ENCODE measurements at places on chromosomes 3 and 15.
A peak's percentile ranks its signal among the peaks of the same experiment; 100 is the strongest.

GRCh38 chr3:157148196-157148889, 11.6 kb downstream of the CCNL1 start:
- no peak for DNase-seq

- DNase-seq, result no peak
Measured at GRCh38 chr15:28274635-28275034, 47.3 kb downstream of the HERC2 start.

DNA sequence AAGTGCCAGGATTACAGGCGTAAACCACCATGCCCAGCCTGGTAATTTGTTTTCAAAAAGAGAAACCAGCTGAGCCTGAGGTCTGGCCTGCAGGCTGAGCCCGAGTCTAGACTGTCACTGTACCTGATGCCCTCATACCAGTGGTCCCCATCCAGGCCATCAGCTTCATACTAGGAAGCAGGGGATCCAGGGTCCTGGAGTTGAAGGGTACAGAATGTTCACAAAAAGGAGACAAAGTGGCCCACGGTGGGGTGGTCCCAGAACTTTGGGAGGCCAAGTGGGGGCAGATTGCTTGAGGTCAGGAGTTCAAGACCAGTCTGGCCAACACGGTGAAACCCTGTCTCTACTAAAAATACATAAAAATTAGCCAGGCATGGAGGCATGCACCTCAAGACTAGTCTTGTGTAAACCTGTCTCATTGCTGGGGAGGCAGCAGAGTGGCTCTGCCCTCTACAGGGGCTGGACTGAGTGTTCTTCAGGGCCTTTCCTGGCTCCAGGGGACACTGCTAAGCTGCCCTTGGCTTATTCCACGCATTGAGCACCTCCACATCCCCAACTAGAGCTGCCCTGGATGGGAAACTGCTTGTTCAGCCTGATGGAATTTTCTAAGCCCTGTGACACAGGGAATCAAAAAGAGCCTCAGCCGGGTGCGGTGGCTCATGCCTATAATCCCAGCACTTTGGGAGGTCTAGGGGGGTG, 7.9 kb upstream of the HHATL start:
- DNase-seq, result no peak

GRCh38 chr3:196843435-196844110, 24.1 kb upstream of the SENP5 start:
- DNase-seq, result no peak

DNA sequence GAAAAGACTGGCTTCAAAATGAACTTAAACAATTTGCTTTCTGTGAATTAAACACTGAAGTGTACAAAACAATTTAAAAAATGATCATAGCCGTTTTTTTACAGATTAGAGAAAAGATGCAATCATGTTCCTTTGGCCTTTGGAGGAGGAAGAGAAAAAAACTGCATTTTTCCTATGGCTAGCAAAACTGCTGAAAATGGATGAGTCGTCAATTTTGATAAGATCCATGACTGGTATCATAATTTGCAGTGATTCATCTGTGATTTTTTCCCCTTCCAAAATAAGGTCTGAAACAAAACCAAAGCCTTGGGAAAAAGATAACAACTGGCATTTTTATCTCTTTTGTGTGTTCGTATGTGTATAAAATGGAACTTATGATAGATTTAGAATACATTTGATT, 255.6 kb upstream of the SATB1 start:
- DNase-seq, result no peak

GRCh38 chr15:85793641-85794597, 806 bp downstream of the KLHL25 start:
- DNase-seq, result no peak

DNA sequence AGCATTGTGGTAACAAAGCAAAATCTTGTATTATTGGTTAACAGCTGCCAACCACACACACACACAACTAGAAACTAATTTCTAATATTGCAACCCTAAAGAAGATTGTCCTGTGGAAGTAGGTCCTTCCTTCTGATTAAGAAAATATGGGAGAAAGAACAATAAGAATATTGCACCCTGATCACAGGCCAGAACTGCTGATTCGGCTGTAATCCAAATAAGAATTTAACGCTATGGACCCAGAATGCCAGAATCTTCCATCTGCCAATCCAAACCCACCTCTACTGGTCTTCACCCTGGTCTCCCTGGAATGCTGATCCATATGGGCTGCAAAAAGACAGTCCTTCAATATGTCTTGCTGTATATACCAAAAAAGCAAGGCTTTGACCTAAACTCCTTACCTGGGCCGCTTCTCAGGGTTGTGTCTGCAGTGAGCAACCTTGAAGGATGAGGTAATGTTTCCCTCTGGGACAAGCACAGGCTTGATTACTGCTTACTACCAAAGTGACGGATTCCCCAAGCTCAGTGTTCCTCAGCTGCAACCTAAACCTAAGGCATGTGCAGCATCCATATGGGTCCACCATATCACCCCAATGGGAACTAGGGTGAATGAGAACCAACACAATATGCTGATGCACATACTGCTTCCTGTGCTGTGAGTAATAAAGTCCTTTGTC, 8.0 kb downstream of the CCDC14 start:
- no peak for DNase-seq

DNA sequence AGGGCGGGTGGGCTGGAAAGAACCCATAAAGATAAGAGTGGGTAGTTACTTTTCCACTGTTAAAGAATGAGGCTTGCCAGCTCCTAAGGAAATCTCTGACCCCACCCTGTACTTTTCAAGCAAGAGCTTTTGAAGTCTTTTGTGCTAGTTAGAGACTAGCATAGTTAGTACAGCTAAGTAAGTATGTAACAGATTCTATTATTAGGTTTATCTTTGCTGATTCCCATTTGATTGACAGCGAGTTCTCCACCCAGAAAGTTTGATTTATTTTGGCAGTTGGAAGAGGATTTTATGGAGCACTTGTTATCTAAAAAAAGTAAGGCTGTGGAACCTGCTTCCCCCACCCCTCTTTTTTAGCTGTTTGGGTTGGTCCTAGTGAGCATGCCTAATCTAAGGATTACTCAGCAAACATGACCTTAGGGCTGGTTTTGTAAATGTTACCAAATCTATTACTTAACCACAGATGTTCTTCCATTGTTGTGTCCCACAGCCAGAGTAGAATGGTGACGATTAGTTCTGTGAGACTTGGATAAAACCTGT, 57.6 kb downstream of the FNDC3B start:
- no peak for DNase-seq

GRCh38 chr3:150931745-150932144, 26.5 kb upstream of the MINDY4B start:
- DNase-seq, result no peak

DNA sequence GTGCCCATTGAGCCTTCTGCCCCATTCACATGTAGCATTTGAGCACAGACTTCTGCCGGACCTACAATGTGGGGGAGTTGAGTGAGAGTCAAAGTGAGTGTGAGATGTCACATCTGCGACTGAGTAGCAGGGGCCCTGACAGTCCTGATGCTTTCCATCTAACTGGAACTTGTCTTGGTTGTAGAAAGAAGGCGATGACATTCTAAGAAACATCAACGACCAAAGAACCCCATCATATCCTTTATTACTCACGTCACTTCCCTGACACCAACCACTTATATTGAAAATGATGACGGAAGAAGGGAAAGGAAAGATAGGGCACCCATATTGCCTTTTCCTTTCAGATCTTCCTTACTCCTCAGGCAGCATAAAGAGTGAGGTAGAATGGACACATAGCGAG, 30.5 kb downstream of the SMAD3 start:
- no peak for DNase-seq

GRCh38 chr3:57059411-57059810, 1.1 kb upstream of the SPATA12 start:
- DNase-seq, result no peak

GRCh38 chr3:73933585-73933984, 308.8 kb upstream of the PDZRN3 start:
- DNase-seq, result no peak

DNA sequence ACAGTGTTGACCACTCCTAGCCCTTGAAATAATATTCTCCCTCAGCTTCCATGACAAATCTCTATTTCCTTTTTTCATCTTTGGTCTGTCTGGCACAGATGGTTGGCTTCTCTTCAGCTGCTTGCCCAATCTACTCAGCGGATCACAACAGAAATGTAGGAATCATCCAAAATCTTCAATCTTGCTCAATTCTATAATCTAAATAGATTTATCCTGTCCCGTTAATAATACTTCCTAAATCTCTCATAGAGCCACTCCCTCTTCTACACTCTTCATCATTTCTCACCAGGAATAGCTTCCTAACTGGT, 3.8 kb downstream of the PEAK1 start:
- DNase-seq, result no peak

- no peak for DNase-seq
Measured at GRCh38 chr15:44736181-44736765, at the start of gene TRIM69. Gene TRIM69, plus strand, starts transcription at chr15:44736528. Its CDS starts 177 bp downstream, at chr15:44736705.

DNA sequence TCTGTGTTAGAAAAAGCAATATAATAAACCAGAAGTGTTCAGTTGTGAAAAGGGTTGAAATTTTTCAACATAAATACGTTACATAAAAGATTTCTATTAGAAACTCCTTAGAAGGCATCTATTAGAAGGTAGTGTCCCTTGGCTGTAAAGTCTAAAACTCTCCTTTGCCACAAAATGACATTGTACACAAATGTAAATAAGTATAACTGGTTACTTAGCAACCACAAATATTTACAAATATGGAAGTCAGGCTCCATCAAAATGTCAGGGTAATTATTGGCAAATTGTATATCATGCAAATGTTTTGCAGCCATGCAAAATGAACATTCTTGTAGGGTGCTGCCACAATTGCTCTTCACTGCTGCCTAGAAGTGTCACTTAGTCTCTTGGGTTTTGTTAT, 419.1 kb upstream of the CDIN1 start:
- no peak for DNase-seq

DNA sequence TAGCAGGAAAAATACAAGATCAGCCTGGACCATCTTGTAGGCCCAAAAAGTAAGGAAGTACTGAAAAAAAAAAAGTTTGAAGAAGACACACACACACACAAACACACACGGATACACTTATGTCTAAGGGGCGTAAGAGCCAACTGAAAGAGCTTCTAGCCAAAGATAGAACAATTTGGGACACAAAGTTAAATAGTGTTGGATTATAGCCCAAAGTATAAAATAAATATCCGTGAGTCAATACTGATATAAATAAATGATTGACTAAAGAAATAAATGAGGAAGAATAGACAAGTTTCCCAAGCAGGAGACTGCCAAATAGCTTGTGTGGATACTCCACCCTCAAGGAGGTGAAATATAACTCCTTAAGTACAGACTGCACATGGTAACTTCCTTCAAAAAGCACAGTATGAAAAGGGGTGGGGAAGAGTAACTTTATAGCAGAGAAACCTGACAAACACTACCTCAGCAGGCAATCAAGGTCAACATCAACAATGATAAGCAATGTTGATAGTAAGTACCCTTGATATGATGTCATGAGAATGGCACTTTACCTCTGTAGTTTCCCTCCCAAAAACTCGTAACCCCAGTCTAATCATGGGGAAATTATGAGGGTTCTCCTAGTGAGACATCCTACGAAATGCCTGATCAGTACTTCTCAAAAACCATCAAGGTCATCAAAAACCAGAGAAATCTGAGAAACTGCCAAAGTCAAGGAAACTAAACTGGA, 187.3 kb upstream of the ATP11B start:
- no peak for DNase-seq

- DNase-seq, result no peak
Measured at GRCh38 chr15:64067564-64068030, 21.3 kb upstream of the DAPK2 start.

DNA sequence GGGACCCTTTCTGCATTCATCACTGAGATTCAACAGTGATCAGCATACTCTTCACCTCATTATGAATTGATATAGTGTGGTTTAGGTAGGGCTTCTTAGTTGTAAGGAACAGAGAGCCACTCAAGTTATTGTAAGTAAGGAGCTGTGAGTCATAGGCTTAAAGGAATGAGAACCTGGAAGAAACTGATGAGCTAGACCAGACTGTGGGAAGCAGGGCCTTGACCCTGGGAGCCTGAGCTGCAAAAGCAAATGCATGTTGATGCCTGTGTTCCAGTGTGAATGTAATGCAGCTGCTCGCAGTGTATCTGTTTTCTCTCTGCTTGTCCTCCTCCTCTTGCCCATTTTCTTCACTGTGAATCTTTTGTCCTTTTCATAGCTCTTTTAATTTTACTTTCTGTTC, 13.6 kb downstream of the ZKSCAN7 start:
- DNase-seq, result no peak

- no peak for DNase-seq
Measured at GRCh38 chr15:61649046-61649445, 411.2 kb downstream of the VPS13C start.

DNA sequence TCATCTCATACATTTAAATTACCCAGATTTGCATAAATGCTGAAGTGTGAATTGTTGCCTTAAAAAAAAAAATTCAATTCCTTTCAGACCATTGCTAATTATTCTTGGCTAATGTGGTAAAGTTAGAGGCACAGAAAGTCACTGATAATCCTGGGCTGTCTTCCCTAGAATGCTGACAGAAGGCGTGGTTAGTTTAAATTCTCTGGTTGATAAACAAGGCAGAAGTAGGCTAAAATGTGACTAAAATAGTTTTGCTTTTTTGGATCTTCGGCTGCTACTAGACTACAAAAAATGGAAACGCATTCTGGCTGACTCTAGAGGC, 193.7 kb downstream of the OTOL1 start:
- DNase-seq, result no peak

DNA sequence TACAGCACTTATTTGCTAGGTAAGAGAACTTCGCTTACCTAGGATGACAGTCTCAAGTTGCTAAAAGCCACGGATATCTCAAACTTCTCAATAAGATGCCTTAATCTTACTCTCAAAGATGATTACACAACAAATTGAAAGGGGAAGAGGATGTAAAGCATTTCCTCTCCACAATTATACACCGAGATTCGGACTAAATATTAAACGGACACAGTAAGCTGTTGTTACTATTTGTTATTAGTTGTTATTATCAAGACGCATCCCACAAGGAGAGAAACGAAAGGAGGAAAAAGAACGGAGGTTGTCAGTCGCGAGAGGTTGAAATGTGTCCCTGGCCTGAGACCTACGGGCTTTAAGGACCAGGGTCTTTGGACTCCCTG, 660 bp downstream of the ZNF106 start:
- DNase-seq, result no peak

GRCh38 chr15:26870346-26870745, 3.5 kb downstream of the GABRA5 start:
- DNase-seq, result peak; percentile 17

- no peak for DNase-seq
Measured at GRCh38 chr3:62260655-62261054, 112.7 kb downstream of the FEZF2 start.

DNA sequence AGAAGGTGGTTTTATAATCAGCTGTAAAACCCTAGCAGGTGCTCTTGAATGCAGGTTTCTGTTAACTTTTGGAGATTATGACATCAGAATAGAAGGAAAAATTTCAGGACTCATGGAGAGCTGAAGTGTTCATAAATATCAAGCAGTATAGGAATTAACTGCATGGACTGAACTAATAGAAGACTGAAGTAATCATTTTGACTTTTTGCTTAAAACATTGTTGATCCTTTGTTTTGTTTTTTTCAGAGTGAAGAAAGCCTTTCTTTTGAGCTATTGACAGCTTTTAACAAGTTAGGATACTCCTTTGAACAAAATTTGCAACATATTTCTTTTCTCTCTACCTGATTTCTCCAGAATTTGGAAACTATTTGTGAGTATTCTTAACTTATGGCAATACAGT, 70.6 kb upstream of the DAZL start:
- DNase-seq, result no peak
